ENCODE measurements at places on chromosomes 1 and 21. TPM values are rescaled to one million over a fixed set of nuclear protein-coding genes. Genes with fewer than 3 reads are reported as not detected.

The TSSK3 gene
- total RNA-seq = 3.9 TPM

The MYCL gene
- 21.3 TPM for total RNA-seq

The TMPRSS3 gene
- total RNA-seq = 14.4 TPM

The S100A16 gene
- 50.2 TPM for total RNA-seq

The CAPZB gene
- 211 TPM for total RNA-seq
